K562 (cell line): ENCODE measurements at places on chromosomes 7 and 10. TPM values are rescaled to one million over a fixed set of nuclear protein-coding genes. Genes with fewer than 3 reads are reported as not detected.

CPED1 gene
- 195 and 210 TPM in 2 replicates for polyA plus RNA-seq

DNA sequence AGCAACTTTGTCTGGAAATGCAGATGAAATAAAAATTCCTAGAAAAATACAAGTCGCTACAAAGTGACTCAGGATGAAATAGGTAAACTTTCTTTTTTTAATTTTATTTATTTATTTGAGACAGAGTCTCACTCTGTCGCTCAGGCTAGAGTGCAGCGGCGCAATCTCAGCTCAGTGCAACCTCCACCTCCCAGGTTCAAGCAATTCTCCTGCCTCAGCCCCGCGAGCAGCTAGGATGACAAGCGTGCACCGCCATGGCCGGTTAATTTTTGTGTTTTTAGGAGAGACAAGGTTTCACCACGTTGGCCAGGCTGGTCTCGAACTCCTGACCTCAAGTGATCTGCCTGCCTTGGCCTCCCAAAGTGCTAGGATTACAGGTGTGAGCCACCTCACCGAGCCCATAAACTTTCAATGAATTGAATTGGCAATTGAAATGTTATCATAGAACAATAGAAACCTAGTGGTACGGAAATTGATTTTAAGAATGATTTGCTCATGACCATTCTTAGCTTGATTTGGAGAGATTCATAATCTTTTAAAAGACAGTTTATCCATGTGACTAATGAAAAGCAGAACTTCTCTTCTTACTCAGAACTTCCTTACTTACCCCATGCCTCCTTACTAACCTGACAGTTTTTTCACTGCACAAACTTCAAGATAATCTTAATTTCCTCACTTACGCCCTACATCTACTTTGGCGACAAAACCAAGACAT, 161.7 kb downstream of the FAM107B start:
- DNase-seq: no peak

DNA sequence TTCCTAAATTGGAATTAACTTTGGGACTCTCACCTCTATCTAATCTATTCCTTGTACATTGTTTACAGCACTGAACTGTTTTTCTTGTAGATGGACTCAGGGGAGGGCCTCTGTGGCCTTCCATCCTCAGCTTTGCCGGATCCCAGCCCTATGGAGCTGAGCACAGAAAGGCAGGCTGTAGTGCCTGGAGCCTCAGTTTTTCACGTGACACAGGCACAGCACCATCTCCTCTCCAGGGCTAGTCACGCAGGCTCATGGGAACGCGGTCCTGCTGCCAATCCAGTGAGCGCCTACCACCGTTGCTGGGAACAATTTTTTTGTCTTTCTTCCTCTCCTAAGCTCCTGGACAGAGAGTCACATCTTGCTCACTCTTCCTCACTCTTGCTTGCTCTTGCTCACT, 75.6 kb upstream of the DDC start:
- no peak for DNase-seq

DNA sequence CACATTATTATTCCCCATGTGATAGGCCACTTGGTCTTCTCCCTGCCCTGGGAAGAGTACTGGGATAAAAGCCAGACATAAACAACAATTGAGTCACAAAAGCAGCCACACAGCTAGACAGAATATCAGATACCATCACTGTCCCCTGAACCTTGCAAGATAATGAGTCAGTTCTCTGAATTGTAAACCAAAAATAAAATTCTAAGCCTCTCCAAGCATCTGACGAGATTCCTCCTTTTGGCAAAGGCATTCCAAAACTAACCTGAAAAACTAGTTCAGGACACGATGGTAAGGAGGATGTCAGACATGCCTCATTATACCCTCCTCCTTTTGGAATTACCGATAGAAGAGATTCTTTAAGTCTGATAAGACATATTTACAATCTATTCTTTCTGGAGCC, 450.7 kb downstream of the HTR7 start:
- DNase-seq: no peak
